ENCODE measurements at places on chromosomes 7 and 10. TPM values are rescaled to one million over a fixed set of nuclear protein-coding genes. Genes with fewer than 3 reads are reported as not detected.

Gene CPA5
- not detected for total RNA-seq

Gene SEMA3D
- 2.6 TPM for total RNA-seq

Gene ZCWPW1
- 1.3 TPM for total RNA-seq

Gene OGDHL
- total RNA-seq = 0.29 TPM
